BE2C (cell line): ENCODE measurements at places on chromosomes 11 and 22.

GRCh38 chr11:32905028-32905667 lies 12.5 kb downstream of the QSER1 start:
- no peak for DNase-seq

DNA sequence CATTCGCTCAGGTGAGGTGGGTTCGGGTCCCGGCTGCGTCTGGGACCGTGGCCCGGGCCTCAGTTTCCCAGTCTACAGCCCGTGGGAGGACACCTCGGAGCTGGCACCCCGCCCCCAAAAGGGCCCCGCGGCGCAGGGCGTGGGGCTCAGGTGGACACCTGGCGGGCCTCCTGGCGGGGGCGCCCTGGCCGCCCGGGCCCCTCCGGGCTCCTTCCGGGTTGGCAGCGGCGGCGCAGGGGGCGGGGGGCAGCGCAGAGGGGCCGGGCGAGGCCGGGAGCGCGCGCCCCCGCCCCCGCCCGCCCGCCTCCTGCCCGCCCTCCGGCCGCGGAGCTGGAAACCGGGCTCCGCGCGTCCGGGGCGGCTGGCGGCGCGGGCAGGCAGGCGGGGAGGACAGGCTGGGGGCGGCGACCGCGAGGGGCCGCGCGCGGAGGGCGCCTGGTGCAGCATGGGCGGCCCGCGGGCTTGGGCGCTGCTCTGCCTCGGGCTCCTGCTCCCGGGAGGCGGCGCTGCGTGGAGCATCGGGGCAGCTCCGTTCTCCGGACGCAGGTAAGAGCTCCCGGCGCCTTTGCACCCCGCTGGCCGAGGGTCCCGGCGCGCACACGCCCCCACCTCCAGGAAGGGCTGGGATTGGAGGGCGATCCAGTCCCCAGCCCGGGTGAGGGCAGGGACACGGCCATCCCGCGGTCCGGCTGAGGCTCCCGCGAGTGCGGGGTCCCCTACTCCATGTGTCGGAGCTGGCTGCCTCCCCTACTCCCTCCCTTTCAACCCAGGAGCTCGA lies at the start of gene EMID1:
EMID1 (plus strand) TSS at position 303 of the 778 bp plus-strand sequence; CDS start at position 446, 143 bp downstream.
- peak; percentile 73 for DNase-seq

DNA sequence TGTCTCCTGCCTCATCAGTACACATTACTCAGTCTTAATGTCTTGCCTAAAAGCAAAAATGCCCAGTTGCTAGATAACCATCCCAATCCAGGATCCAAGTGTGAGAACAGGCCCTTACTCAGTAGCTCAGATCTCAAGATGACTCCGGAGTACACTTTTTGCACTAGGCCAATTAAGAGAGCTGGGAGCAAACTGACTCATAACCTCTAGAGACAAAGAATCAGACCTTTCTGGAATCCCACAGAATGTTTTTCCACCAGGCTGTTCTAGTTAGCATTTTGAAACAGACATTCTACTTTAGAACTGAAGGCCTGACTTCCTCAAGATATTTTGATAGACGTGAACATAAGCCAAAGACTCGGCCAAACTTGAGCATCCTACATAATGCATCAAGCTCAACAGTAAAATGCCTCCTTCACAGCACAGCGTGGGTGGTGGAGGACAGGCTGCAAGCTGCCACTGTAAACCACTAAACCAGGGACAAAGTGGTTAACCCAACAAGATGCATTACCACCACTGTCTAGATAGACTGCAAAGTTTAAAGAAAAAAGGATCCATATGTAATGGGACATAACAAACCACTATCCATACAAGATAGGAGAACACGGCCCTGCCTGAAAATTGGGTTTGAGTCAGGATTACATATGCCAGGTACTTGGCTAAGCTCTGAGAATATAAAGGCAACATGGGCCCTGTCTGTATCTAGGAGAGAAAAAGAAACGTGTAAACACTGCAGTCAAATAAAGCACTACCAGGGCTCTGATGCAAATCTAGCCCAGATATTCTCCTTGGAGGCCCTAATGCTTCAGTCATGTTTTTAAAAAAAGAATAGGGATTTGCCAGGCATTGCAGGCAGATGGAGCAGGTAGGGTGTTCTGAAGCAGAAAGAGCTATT lies 48.3 kb downstream of the MYH9 start:
- DNase-seq = no peak

DNA sequence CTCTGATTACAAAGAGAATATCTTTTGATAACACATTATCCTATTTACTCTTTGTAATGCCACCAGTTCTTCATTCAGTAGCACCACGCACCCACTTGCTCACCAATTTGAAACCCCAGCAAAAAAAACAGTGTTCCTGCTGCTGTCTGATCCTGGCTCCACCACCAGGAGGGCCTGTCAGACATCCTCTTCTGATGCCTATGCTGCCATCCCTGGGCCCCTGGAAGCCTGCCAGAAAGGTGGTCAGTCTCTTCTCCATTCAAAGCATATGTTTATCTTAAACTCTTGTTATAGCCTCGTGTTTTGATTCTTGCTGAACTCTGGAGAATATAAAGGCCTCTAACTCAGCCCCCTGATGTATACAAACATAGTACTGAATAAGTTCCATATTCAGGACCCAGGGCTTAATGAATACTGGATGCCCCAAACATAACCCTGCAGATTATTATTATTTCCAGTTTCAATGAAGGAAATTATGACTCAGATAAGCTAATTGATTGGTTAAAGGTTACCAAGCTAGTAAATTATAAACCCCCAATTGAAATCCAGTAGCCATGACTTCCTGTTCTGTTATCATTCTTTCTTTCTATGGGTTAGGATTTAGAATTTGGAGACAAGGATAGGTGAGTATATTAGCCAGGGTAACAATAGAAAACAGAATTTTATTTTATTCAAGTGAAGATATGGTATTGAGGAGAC lies 116.7 kb downstream of the NTM start:
- no peak for DNase-seq

DNA sequence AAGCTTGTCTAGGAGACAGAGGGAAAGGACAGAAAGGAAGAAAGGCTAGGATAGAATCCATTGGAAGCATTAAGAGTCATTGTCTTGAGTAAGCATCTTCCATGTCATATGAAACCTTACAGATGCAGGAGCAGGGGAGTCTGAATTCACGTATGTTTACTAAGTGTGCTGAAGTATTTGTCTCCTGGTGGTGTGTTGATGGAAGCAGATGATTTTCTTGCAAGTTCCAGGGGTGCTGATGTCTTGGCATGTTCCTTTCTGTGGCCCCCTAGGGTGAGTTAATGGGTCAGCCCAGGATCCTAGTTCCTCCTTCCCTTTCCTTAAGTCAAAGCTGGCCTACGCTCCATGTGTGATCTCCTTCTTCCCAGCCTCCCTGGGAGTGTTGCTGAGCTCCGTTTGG lies 110.2 kb downstream of the TEAD1 start:
- DNase-seq = no peak
